ENCODE measurements at places on chromosomes 3 and 15.
A peak's percentile ranks its signal among the peaks of the same experiment; 100 is the strongest.

DNA sequence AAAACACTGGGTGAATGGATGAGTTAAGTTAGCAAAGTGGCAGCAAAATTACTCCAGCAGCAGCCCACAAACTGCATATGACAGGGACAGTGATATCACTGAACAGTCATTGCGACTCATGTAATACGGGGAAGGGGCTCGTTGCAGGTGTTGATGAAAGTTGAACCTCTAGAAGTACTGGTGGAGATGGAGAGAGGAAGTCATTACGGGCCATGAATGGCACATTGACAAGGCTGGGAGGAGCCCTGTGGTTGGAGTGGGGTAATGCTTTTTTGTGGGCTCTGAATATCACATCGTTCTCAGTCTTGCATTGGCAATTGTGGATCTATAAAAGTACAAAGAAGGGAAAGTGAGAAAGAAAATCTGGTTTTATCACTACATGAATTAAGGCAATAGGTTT, 278.1 kb downstream of the ZPLD1 start:
- no peak for DNase-seq
- no peaks in the 10 kb centered on the region for H3K4me1 ChIP-seq
- no peaks in the 10 kb centered on the region for H3K27me3 ChIP-seq
- H3K36me3 ChIP-seq: no peaks in the 10 kb centered on the region
- H3K4me3 ChIP-seq: no peak overlapping the region

DNA sequence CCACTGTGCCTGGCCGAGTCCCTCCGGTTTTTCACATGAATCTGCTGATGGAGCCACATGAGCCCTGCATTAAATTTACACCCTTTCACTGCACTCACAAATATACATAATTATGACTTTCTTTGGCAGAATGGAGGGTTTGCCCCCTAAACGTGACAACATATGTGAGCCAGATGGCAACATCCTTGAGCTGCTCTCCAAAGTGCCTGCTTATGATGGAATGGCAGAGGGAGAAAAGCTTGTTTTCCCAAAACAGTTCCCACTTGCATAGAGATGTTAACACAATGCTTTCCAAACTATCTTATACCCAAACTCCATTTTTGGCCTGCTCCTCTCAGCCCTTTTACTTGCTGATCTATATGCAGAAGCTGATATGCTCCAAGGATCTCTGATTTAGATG, 54.9 kb downstream of the ABCC5 start:
- no peak for DNase-seq
- no peaks in the 10 kb centered on the region for H3K27me3 ChIP-seq
- no peak overlapping the region for H3K27ac ChIP-seq
- H3K4me3 ChIP-seq: no peak overlapping the region
- H3K4me1 ChIP-seq: no peaks in the 10 kb centered on the region
- peaks cover 50% of the 10 kb centered on the region for H3K36me3 ChIP-seq

DNA sequence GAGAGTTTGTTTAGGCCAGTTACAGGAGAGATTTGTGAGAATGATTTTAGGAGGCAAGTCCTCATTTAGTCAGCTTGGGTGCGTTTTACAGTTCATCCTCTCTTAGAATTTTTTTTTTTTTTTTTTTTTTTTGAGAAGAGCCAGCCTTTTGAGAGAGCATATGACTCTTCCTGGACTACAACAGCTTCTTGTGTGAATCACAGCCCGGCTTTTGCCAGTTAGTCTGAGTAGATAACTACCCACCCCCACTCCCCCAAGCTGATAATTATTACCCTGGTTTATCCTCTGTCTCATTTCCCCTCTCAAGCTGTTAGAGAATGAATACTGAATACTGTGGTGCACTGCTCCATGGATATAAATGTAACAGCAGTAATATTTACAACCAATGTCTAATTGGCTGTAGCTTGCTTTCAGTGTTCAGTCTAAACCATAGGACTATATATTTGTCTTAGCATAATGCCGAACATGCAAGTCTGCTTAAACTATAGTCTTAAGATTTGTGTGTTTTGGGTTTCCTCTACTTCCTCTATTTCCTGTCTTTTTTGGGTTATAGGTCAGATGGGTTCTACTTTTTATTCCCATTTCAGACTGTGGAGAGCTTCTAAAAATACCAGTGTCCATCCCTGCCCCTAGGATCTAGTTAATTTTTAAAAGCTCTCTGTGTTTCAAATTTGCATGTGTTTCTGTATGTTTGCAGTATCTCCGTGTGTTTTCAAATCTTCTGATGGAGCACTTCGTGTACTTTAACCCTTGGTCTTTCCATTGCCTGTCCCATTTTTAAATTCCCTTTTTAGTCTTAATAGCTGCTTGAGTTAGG, 8.0 kb downstream of the CHD2 start:
- no peaks in the 10 kb centered on the region for H3K36me3 ChIP-seq
- peak; percentile 45 for DNase-seq
- H3K27ac ChIP-seq: peak overlapping the region; percentile 98
- H3K4me3 ChIP-seq: peak overlapping the region; percentile 21

- no peaks in the 10 kb centered on the region for H3K27me3 ChIP-seq
- no peak for DNase-seq
- H3K4me3 ChIP-seq: no peak overlapping the region
- H3K4me1 ChIP-seq: peaks cover 42% of the 10 kb centered on the region
- no peak overlapping the region for H3K27ac ChIP-seq
- H3K36me3 ChIP-seq: no peaks in the 10 kb centered on the region
Observed at GRCh38 chr15:33490703-33491102, 179.9 kb downstream of the RYR3 start.

- no peaks in the 10 kb centered on the region for H3K36me3 ChIP-seq
- H3K4me3 ChIP-seq: no peak overlapping the region
- H3K4me1 ChIP-seq: no peaks in the 10 kb centered on the region
- DNase-seq: no peak
- no peak overlapping the region for H3K27ac ChIP-seq
Observed at GRCh38 chr15:101342056-101342455, 47.0 kb upstream of the SNRPA1 start.

GRCh38 chr15:64634027-64634426, 141.4 kb downstream of the RBPMS2 start:
- no peak overlapping the region for H3K4me3 ChIP-seq
- H3K27ac ChIP-seq: no peak overlapping the region
- H3K36me3 ChIP-seq: no peaks in the 10 kb centered on the region
- H3K4me1 ChIP-seq: peaks cover 12% of the 10 kb centered on the region

GRCh38 chr3:54850484-54851018, 77.3 kb downstream of the LRTM1 start:
- no peak overlapping the region for H3K4me3 ChIP-seq
- H3K36me3 ChIP-seq: no peaks in the 10 kb centered on the region
- no peak overlapping the region for H3K27ac ChIP-seq
- no peaks in the 10 kb centered on the region for H3K27me3 ChIP-seq
- H3K4me1 ChIP-seq: no peaks in the 10 kb centered on the region
- DNase-seq: no peak

DNA sequence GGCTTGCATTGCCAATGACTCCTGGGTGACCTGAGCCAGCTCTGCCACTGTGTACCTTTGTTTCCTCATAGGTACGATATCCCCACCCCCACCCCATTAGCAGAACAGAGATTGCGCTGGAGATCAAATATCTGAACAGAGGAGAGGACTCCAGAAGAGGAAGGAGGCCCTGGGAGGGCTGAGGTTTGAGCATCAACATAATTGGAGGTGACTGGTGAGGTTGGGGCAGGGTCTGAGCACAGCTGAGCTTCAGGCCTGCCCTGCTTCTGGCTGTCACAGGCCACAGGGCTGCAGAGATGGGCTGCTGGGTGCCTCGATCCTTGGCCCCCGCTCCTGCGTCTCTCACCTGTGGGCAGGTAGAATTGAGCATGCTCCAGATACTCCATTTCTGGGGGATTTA, 21.3 kb upstream of the CACNA2D2 start:
- no peak overlapping the region for H3K27ac ChIP-seq
- H3K36me3 ChIP-seq: no peaks in the 10 kb centered on the region
- no peaks in the 10 kb centered on the region for H3K27me3 ChIP-seq
- no peak overlapping the region for H3K4me3 ChIP-seq

- H3K4me3 ChIP-seq: no peak overlapping the region
- no peak overlapping the region for H3K27ac ChIP-seq
- no peak for DNase-seq
- no peaks in the 10 kb centered on the region for H3K27me3 ChIP-seq
- no peaks in the 10 kb centered on the region for H3K4me1 ChIP-seq
Observed at GRCh38 chr3:121878411-121878810, 15.8 kb upstream of the SLC15A2 start.

DNA sequence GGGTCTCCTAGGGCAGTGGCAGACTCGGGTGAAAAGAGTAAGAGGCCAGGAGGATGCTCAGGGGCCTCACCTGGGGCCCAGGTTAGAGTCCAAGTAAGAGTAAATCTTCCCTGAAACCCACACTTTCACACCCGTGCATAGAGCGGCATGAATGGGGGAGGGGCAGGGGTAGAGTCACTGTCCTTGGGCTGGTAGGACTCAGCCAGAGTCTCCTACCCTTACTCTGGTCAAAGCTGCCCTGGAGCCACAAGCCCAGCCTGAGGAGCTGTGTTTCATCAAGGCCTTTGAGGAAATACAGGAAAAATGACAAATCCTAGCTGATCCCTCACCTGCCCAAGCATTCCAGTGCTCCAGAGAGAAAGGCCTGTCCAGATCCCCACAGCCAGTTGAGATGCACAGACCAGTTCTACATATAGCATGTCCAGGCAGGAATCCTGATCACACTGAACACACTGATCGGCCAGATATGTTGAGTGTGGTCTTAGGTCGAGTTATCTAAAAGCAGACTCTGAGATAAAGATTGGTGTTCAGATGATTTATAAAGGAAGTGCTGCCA, 16.7 kb upstream of the CTNNB1 start:
- no peak overlapping the region for H3K4me3 ChIP-seq
- no peak for DNase-seq
- no peak overlapping the region for H3K27ac ChIP-seq
- no peaks in the 10 kb centered on the region for H3K36me3 ChIP-seq
- no peaks in the 10 kb centered on the region for H3K4me1 ChIP-seq
- no peaks in the 10 kb centered on the region for H3K27me3 ChIP-seq

GRCh38 chr15:98433346-98433745, 215.0 kb upstream of the IGF1R start:
- no peaks in the 10 kb centered on the region for H3K36me3 ChIP-seq
- no peak for DNase-seq
- H3K4me1 ChIP-seq: no peaks in the 10 kb centered on the region

Measured in thoracic aorta (tissue), 2 donors.